Kidney (tissue), 22 donors: ENCODE measurements at places on chromosomes 7 and 10. TPM values are rescaled to one million over a fixed set of nuclear protein-coding genes. Genes with fewer than 3 reads are reported as not detected.

RPP38 gene
- 18.1 TPM for total RNA-seq

FBXL13 gene
- total RNA-seq = 4.8 TPM

RNF133 gene
- total RNA-seq = 1.3 TPM

OR13A1 gene
- total RNA-seq = not detected

SYCE1 gene
- total RNA-seq = 1.2 TPM

GRCh38 chr7:18610331-18610948, 114.9 kb downstream of the HDAC9 start:
- peak; percentile 20 for DNase-seq

- DNase-seq = peak; percentile 32
Measured at GRCh38 chr7:134942690-134943466, 43.4 kb upstream of the AGBL3 start.

- DNase-seq = no peak
Measured at GRCh38 chr7:33325754-33326484, 196.6 kb downstream of the BBS9 start.

DNA sequence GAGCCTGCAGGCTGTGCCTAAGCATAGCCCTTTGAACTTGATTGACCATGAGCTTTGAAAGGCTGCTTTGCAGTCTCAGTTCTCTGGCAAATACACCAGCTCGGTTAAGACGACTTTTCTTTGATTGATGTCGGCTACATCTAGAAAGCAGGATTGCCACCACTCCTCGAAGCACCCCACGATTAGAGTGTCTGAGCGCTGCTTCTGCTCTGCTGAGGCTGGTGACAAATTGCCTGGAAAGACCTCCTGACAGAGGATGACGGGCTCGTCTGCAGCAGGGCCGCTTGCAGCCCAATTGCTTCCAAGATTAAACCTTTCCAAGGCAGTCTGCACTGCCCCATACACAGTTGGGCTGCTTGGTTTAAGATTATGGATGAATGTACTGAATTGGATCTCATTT, 182.0 kb downstream of the CUX1 start:
- DNase-seq = no peak

- DNase-seq = peak; percentile 65
Measured at GRCh38 chr7:50197549-50197948, 104.5 kb upstream of the ZPBP start.

DNA sequence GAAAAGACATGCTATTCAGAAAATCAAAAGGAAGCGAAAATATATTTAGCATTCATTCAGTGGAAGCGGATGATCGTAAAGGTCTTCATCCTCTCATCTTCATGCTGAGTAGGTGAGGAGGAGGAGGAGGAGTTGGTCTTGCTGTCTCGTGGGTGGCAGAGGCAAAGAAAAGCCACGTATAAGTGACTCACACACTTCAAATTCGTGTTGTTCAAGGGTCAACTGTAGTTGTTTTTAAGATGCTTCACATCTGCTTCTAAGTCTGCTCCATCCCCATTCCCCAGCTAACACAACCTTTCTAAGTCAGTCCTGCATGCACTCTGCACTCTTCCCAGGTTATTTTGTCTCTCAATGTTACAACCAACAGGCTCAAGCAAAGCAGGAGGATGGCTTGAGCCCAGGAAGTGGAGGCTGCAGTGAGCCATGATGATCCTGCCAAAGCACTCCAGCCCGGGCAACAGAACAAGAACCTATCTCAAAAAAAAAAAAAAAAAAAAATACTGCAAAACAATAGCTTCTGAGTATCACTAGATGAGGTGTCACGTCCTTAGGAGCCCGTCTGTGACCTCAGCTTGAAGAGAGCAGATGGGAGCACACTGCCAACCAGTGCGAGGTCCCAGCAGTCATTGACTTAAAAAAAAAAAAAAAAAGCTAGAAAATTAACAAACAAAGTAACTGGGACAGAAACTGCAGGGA, 70.5 kb downstream of the SFMBT2 start:
- no peak for DNase-seq

DNA sequence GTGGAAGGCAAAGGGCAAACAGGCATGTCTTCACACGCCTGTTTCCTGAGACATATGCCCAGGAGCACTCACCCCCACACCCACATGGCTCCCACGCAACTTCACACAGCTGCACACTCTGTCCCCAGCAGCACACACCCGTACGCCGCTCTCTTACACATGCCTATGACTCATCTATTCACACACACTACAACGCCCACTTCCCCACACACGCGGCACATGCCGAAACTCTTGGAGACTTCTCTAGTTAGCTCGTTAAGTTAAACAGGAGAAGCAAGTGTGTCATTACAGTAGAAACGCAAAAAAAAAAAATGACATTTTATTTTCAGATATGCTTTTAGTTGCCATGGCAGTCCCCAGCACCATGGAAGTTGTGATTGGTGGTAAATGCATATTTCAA, 6.7 kb downstream of the CALN1 start:
- no peak for DNase-seq

DNA sequence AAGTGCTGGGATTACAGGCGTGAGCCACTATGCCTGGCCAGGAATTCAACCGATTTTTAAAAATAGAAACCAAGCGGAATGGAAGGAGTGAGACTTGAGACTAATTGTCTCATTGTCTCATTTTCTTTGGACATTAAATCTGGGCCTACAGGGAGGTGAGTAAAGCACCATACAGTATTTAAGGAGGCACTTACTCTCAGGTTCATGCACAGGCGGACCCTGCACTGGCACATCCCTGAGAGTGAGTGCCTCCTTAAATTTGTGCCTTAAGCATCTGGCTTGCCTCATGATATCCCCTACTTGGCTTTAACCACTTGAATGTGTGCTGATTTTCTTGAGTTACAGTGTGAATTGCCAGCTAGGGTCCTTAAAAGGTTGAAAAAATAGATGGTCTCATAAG, 10.6 kb downstream of the UBE3C start:
- no peak for DNase-seq

- DNase-seq = no peak
Measured at GRCh38 chr10:4557469-4557868, 268.5 kb upstream of the AKR1E2 start.

DNA sequence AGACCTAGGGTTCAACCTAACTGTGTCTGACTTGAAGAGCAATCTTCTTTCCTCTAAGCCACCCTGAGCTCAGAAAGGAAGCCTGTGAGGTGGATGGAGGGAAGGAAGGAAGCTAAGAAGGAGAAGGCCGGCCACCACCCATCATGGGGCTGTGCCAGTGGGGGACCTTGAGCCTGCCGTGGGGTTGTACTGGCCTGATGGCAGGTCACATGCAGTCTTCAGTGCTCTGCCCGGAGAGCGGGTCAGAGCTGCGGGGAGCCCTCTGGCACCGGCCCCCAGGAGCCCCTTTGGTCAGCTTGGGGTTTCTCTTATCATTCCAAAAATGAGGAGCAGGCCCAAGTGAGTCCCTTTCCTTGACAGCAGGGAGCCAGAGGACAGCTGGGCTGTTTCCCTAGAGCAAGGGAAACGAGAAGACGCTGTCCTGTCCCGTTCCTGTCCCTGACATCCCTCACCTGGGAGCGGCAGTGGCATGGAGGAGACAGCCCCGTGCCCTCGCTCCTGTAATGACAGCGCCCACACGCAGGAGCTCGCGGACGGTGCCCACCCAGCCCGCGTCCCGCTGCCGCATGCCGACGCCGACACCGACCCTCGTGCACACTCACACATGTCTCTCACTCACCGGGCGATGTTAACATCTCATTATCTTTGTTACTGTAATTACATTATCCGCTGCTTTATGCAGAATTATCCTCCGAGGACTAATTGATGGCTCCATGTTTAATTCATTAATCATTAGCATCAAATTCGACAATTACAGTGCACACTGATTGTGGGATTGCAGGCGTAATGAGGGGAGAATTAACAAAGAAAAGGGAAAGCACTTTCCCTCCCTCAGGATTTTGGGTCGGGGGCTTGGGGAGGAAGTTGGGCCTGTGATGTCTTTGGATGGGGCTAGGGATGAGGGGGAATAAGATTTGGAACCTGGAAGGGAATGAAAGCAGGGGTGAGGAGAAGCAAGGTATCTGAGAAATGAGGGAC, 31.3 kb downstream of the GBX1 start:
- peak; percentile 51 for DNase-seq
